ENCODE measurements at places on chromosomes 16 and 17.

GRCh38 chr17:72614476-72614870, 478.0 kb downstream of the SLC39A11 start:
- DNase-seq, result no peak

GRCh38 chr16:54277845-54278703, 8.5 kb downstream of the IRX3 start:
- peak; percentile 75 for DNase-seq

DNA sequence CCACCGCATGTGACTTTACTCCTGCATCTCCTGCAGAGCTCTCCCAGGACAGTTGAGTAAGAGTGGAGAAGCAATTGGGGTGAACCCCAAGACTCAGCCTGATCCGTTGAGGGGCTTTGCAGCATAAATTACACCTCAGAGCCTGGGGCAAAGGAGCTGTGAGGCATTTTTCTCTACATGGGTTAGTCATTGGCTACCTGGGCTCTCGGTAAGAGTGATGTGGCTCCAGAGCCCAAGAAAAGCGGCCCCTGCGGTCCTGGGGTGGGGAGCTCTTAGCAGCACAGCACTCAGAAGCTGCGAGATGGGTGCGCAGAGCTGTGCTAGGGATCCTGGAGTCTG, 40.4 kb upstream of the C16orf78 start:
- DNase-seq, result no peak

DNA sequence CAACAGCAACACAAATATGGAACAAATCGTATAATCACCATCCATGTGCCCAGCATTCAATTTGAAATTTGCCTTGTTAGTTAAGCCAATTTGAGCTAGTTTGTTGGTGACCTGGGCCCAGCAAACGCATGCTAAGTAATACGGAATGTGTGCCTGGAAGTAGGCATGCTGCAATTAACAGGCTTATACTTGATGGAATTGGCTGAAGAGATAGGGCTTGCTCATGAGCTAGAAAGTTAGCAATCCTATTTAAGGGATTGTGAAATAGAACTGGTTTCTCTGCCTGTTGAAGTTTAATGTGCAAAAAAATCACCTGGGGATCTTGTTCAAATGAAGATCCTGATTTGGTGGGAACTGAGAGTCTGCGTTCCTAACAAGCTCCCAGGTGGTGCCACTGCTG, 8.5 kb upstream of the LPO start:
- no peak for DNase-seq

GRCh38 chr16:31475946-31476302, 4.0 kb downstream of the TGFB1I1 start:
- no peak for DNase-seq

GRCh38 chr16:85622683-85623082, 9.6 kb downstream of the GSE1 start:
- no peak for DNase-seq

GRCh38 chr17:78659546-78659945, 82.3 kb upstream of the DNAH17 start:
- DNase-seq, result no peak

DNA sequence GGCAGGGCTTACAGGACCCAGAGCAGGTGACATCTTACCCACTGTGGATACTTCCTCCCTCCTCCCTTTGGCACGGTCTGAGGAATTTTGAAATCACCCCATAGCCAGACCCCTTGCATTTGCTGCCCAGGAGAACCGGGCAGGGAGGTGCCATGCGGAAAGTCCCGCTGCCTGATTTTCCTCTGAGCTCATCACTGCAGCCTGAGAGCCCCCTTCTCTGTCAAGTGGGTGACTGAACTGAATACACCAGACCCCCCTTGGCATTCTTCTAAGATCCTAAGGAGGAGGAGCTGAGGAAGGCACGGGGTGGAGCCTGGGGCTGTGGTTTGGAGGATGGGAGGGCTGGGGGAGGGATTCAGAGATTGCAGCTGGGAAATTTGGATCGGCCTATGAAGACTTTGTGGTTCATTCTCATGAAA, 173.4 kb downstream of the RAB11FIP4 start:
- no peak for DNase-seq

- no peak for DNase-seq
Observed at GRCh38 chr16:30666681-30667080, 8.4 kb downstream of the FBRS start.

DNA sequence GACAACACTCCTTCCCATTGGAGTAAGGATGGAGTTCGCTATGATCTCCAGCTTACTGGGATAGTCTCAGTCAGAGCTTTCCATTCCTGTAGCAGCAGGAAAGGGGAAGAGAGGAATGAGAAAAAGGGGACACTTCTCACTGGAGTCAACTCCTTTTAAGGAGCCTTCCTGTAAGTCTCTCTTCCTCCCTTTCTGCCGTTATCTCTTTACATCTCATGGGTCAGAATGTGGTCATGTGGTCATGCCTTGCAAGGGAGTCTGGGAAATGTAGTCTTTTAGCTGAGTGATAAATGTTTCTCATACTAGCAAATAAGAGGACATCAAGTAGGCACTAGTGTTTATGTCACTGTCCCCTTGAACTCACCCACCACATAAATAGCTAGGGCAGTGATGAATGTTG, 227.3 kb downstream of the HAPSTR1 start:
- no peak for DNase-seq

DNA sequence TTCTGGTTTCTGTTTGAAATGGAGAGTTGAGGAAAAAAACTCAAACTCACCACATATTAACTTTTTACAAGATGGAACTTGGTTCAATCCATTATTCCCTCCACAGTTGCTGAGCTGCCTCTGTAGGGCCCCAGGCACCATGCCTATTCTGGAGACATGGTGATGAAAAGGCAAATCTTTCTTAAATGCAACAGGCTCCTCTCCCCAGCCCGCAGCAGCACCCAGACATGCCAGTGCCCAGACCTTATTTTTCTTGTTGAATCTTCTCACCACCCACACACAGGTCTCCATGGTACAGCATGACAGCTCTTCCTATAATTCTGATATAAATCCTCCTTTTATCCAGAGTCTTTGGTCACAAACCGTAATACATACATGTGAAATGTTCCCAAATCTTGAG, 7.6 kb downstream of the CYTH1 start:
- DNase-seq, result no peak

GRCh38 chr17:43877451-43878155, 29.7 kb downstream of the MPP2 start:
- no peak for DNase-seq

DNA sequence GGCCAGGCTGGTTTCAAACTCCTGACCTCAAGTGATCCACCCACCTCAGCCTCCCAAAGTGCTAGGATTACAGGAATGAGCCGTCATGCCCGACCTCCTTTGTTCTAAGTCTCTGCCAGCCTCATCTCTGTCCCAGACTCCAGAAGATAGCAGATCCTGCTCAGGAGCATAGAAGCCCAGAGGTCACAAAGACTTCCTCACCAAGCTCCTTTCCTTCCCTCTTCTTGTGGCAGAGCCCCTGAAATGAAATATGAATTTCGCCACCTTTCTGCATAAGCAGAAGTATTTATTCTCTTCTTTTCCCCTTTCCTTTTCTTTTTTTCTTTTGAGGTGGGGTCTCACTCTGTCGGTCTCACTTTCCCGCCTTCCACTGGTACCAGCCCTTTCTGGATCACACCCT, 11.5 kb upstream of the PIPOX start:
- no peak for DNase-seq

GRCh38 chr17:2369551-2370210, 31.2 kb downstream of the MNT start:
- no peak for DNase-seq

GRCh38 chr16:4937782-4938682, 1.1 kb upstream of the PPL start:
- DNase-seq, result no peak

DNA sequence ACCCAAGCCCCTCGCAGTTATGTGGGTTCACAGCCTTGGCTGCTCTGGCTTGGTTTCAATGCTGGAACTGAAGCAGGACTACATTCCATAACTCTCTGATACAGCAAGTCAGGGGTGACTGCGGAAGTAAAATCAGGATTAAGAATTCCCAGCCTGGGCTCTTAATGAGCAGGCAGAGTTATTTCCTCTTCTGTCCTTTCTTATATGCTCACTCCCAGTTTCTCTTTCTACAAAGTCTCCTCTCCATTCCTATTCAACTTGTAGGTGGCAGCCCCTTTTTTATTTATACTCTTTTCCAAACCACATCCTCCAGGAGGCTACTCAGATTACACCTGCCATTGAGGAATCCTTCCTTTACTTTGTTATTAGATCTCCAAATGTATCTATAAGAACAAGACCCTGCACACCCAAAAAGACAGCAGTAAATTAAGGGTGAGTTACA, 40.3 kb downstream of the HOXB1 start:
- DNase-seq, result no peak
